H54 (cell line): ENCODE measurements at places on chromosomes 12 and 14.

- no peak for DNase-seq
Observed at GRCh38 chr12:15613981-15614380, 175.2 kb downstream of the EPS8 start.

DNA sequence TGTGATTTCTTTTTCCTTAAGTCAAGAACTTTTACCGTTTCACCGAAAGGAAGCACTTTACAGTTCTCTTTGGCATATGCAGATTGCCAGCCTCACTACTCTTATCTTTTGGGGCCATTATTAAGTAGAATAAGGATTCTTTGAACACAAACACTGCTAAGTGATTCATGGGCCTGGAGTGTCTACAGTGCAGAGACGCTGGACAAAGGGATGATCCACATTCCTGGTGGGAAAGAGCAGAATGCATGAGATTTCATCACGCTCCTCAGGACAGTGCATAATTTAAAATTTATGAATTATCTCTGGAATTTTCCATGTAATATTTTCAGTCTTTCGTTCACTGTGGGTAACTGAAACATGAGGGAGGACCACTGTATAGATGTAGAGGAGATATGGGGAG is 90.2 kb downstream of the TTLL5 start:
- no peak for DNase-seq

DNA sequence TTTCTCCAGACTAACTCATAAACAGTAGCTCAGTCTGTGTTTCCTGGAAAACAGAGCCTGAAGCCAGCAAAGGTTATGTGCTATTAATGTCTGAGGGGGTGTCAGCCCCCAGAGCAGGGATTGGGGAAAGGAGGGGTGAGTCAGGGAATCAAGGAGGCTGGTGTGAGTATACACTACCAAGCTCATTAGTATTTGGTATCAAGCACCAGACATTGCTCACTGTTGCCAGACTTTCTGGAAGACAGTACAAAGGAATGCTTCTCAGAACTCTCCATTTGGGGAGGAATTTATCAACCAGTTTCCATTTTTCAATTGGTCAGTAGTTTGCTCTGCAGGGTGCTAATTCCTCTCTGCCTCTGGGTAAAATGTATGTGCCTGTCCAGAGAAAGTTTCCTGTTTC is 443.4 kb downstream of the GLT1D1 start:
- no peak for DNase-seq

GRCh38 chr12:52248541-52249461 is 15.8 kb downstream of the KRT7 start:
- no peak for DNase-seq

GRCh38 chr12:128091951-128092382 is 175.0 kb upstream of the TMEM132C start:
- DNase-seq, result no peak

DNA sequence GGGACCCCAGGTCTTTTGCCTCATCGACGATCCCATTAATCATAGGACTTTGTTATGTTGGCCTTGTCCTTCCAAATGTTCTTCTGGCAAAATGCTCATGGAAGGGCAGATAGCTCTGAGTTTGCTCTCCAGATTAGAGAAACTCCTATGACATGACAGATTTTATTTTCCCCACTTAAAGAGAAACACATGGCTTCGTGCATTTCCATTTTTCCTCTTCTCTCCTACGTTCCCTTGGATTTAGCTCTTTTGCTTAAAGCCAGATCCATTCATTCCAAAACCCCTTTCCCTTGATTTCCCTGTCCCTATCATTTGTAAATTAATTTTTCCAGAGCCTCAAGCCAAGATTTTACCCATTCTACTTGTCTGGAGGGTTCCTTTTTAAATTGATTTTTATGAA is 2.9 kb downstream of the PRIMA1 start:
- no peak for DNase-seq

GRCh38 chr12:4030929-4031702 is 157.9 kb upstream of the PARP11 start:
- DNase-seq, result peak; percentile 97

DNA sequence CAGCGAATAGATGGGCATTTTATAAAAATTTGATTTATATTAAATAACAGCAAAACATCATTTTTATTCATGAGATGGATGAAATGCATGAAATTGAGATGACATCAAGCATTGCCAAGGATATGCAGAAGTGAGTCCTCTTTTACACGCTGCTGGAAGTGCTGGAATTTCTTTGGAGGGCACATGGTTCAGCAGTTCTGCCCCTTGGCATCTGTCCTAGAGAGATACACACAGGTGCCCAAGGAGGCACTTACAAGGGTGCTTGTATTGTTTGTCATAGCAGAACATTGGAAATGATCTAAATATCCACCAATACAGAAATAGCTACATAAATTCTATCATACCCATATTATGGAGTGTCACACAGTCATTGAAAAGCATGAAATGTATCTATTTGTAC is 441.1 kb upstream of the TMPO start:
- no peak for DNase-seq

DNA sequence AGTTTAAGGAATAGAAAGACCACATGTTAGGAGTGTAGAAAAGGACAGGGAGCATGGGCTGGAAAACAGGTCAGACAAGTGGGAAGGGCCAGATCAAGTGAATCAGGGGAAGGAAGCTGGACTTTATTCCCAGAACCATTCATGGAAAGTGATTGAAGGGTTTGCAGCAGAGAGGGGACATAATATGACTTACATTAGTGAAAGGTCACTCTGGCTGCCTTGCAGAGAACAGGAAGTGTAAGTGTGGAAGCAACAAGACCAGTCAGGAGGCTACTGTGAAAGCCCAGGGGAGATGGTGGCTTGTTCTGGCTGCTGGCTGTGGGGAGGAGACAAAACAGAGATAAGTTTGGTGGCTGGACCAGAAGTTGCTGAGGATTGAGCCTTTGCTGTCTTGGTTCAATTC is 69.1 kb downstream of the VCPKMT start:
- DNase-seq, result no peak

- DNase-seq, result no peak
Observed at GRCh38 chr12:56658921-56659320, 13.1 kb upstream of the ATP5F1B start.

GRCh38 chr14:101954501-101954900 is 9.9 kb upstream of the DYNC1H1 start:
- no peak for DNase-seq

GRCh38 chr14:22178333-22178839 is 410.6 kb downstream of the DAD1 start:
- no peak for DNase-seq

- no peak for DNase-seq
Observed at GRCh38 chr12:81644503-81644902, 114.6 kb downstream of the PPFIA2 start.

DNA sequence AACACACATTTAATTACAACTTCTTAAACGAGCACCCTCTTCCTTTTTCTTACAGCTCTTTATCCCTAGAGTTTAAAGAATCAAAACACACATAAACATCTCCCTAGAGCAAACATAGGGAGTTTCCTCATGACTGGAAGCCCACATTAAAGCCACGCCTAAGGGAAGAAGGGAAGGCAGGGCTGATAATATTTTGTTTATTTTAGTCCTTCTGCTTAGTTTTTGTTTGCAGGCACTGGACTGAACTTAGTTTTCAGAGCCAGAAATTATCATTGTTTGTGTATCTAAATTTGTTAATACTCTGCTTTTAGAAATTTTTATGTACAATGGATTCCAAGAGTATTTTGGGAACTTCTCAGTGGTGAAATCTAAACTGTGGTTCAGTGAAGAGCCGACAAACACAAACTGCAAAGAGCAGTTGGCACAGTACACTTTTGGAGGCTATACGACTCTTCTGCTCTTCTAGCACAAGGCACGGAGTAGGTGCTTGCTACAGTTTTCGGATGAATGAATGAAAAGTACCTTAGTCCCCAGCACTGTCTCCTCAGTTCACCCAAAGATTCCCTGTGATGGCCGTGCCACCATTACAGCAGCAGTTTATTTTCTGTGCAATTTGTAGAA is 17.6 kb upstream of the AMIGO2 start:
- DNase-seq, result no peak

- DNase-seq, result peak; percentile 28
Observed at GRCh38 chr12:2414810-2415567, 362.2 kb downstream of the CACNA1C start.

DNA sequence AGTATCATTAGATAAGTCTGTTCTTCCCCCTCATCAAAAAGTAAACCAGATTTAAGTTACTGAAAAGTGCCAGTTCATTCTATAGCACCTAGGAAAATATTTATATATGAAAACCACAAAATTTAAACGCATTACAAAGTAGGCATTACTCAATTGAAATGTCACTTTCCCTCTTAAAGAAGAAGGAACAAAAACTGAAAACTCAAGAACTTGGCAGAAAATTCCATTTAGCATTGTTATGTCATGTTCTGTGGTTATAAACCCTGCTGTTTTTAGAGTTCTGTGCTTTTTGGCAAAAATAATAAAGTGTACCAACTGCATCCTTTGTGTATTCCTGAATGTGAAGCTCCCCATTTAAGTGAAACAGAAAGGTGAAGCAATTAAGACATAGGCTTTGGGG is 3.6 kb downstream of the FGD4 start:
- no peak for DNase-seq

DNA sequence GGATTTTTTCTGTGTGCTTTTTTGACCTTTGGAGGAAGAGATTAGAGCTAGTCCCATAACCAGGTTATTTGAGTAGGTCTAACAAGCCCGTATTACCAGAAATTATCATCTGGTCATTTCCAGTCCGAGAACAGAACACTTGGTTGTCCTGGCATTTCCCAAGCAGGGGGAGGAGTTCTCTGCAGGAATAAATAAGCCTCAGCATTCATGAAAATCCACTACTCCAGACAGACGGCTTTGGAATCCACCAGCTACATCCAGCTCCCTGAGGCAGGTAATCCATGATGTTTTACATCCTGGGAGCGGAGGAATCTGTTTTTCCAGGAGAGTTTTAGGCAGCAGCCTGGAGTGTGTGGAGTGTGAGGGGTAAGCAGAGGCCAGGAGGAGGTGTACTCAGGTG is at the start of gene SERPINA3:
Gene SERPINA3, plus strand, starts transcription at position 218 of the 400 bp plus-strand sequence. CDS start 2,051 bp downstream, outside the sequence.
- no peak for DNase-seq

DNA sequence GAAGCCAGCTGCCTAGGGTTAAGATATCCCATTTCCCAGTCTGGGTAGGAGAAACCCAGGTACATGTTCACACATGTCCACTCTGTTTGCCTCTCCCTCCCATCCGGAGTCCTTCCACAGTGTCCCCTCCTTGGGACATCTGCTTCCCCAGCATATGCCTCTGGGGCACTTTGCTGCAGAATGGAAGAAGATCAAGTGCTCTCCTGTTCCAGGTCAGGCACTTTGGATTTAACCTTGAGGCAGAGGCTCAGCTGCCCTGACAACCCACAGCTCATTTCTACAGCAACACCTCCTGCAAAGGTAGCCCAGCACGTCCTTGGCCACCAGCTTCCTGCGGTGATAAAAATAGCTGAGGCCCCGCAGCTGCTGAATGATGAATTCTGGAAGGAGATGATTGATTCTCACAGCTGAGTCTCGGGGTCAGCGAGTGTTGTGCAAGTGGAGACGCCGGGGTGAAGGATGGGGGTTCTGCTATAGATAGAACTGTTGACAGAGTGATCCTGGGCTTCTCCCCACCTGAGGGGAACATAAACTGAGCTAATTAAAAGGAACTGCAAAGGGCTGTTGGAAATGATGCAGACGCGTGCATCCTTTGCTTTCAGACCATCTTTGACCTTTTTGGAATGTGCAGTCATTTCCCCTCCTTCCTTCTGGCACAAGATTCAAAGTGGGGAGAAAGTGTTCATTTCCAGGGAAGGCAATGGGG is 145.0 kb downstream of the SLC38A6 start:
- no peak for DNase-seq

- no peak for DNase-seq
Observed at GRCh38 chr14:93889739-93890483, 37.2 kb upstream of the FAM181A start.

GRCh38 chr12:101733166-101733565 is 6.1 kb downstream of the SYCP3 start:
- no peak for DNase-seq

GRCh38 chr12:11182529-11182928 is 4.2 kb downstream of the TAS2R42 start:
- no peak for DNase-seq

- DNase-seq, result no peak
Observed at GRCh38 chr14:58238252-58239243, 6.1 kb upstream of the PSMA3 start.

GRCh38 chr14:75542588-75543091 is 20.4 kb downstream of the BATF start:
- DNase-seq, result no peak

DNA sequence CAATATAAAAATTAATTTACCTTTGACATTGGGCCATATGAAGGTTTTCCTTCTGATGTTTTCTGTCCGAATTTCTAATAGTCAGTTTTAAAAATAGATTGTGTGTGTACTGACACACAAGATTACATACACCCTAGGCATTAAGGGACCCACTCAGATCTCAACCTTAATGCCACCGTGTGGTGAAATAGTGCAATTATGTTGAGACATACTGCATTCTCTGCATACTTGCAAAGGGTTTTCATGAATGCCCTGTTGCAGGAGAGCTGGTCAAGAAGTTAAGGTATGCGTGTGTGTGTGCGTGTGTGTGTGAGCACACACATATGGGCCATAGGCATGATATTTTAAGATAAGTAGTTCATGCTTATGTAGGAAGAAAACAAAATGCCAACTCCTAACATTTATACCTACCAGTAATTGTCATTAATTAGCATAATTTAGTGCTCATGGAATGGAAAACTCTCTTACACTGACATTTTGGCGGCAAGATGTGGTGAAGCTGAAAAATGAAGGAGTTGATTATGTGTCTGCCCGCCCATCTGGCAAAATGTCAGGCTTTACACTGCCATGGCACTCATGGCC is 58.8 kb downstream of the PIK3C2G start:
- DNase-seq, result peak; percentile 15

DNA sequence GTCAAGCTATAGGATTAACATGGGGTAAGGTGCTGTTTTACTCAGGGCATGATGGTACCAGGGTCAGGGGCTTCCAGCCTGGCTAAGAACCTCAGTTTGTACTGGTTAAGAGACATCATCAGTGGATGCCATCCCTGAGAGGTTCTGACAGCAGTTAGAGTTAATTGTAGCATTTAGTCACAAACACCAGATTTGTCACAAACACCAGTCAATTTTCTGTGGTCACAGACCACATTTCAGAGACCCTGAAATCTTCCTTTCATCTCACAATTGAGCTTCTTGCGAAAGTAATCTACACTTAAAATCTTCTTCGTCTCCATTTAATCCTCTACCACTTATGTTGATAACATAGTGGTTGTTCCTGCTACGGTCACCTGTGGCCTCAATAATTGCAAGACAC is 143.0 kb upstream of the EGLN3 start:
- DNase-seq, result no peak
